ENCODE measurements at places on chromosomes 3 and 15.

GRCh38 chr3:16266714-16267113 is 1.7 kb downstream of the OXNAD1 start:
- DNase-seq, result no peak

DNA sequence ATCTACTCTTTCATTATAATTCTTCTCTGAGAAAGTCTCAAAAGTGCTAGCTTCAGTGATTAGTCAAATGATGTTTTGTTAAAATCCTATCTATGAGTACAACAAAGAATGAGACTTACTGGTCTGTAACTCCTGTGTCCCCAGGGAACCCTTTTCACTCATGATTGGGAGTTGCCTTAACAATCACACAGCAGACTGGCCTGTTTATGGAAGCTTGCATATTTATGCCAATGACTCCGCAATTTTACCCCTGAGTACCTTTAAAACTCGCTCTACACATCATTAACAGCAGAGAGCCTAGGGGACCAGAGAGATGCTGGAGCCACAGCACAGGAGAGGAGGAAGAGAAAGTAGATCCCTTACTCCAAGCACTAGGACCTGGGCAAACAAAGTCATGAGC is 628.1 kb downstream of the IGSF11 start:
- DNase-seq, result no peak

DNA sequence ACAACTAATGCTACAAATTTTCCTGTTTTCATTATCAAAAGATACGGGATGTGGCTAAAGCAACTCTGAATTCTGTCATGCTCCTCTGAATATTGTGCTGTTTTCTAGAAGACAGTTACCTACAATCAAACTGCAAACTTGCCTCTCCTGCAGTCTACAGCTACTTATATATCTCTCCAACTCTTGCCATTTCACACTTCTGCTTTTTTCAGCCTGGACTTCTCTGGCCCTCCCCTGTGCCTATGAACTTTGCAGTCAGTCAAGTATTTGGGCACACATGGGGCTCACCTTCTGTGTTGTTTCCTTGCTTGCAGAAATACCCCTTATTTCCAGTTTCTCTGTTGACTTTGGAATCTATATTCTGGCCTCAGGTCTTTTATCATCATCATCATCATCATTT is 575.6 kb downstream of the GRM7 start:
- DNase-seq, result no peak

DNA sequence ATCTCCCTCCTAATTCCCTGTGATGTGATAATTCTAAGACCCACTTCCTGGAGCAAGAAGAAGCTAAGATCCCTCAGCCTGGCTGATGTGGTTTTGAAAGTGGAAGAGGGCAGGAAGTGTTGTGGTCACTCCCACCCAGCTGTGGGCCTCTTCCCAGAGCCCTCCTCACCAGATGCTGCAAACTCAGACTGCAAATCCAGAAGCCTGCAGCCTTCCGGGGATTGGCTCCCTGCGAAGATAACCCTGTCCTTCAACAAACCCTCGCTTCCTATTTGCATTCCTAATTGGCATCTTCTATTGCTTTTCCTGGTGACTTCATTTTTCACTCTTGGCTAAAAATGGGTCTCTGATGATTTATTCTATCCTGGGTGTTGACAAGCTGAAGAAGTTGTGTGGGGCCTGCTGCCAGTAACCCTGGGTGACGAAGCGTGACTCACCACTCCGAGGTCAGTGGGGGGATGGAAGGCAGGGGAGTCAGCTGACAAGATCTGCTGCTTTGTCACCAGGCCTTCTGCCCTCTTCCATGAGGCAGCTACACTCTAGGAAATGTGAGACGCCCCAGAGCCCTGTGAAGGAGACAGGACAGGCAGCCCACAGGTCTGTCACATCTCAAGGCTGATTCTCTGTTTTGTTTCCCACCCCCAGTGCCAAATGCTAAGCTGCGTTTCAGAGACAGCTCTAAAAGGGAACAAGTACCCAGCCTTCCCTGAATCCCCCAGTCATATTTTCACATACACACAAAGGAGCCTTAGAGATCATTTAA is 99.7 kb upstream of the LIPC start:
- DNase-seq, result peak; percentile 97

DNA sequence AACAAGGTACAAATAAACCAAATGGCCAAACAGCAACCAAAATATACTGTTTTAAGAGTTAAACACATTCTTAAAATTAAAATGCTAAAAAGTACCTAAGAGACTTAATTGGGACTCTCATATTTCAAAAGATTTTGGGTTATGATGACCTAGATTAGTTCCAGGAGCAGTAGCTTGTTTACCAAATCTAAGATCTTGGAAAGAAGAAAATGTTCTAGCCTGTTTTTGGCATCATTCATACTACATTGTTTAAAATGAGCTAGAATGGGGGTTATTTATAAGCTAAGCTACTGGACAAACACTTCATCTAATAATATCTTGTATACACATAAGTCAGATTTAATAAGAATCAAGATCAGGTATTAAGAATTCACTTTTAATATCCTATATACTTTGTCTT is 22.8 kb downstream of the ATOSA start:
- no peak for DNase-seq

DNA sequence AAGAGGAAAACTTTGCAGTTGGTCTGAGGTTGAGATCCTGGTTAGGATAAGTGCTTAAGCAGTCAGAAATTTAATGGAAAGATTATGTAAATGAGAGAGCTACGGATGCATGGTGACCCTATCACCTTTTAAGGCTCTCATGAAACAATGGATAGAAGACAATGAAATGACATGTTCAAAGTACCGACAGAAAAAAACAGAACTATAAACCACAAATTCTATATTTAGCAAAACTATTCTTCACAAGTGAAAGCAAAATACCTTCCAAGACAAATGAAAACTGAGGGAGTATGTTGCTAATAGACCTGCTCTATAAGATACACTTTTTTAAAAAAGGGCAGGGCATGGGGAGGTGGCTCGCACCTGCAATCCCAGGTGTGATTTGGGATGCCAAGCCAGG is 32.2 kb downstream of the DNAAF4 start:
- DNase-seq, result no peak

DNA sequence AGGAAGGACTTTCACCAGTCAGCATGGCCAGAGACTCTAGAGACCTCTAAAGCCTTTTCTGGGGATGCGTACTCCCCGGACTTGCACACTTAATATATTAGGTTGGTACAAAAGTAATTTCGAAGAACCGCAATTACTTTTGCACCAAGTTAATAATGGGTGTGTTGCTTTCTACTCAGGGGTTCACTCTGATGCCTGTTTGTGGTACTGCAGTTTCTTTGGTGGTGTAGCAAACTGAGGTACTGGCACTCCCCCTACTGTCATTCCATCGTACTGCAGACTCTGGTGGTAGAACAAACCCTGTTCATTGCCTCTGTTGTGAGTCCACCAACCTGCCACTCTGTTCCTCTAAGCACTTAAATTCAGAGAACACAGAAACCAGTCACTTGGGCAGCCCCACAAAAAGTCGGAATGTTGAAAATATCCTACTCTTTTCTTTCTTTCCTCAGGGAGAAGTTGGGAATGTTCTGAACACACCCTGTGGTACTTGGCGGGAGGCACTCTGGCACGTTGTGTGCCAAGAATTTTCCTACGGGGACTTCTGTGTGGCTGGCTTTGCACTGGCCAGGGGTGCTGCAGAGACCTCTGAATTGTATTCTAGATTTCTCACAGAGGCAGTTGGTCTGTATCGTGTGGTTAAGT is 46.3 kb downstream of the GABRG3 start:
- peak; percentile 61 for DNase-seq

All from activated naive CD4-positive, alpha-beta T cell treated with anti-CD3 and anti-CD28 coated beads for 36 hours (primary cell).